ENCODE measurements at places on chromosomes 13 and 19.
A peak's percentile ranks its signal among the peaks of the same experiment; 100 is the strongest.

DNA sequence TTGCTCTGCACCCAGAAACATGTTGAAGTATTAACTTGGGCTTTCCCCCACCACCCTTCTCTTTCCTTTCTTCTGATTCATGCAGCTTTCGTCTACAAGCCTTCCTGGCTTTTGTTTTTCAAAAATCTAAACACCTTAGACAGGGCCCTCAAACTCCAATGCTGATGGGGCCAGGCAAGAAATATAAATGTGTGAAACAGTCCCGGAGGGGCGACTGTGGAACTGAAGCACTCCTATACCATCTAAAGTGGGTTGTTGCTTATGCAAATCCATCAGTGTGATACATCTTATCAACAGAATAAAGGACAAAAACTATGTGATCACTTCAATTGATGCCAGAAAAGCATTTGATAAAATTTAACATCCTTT is 6.1 kb downstream of the FCGBP start:
- DNase-seq, result no peak

DNA sequence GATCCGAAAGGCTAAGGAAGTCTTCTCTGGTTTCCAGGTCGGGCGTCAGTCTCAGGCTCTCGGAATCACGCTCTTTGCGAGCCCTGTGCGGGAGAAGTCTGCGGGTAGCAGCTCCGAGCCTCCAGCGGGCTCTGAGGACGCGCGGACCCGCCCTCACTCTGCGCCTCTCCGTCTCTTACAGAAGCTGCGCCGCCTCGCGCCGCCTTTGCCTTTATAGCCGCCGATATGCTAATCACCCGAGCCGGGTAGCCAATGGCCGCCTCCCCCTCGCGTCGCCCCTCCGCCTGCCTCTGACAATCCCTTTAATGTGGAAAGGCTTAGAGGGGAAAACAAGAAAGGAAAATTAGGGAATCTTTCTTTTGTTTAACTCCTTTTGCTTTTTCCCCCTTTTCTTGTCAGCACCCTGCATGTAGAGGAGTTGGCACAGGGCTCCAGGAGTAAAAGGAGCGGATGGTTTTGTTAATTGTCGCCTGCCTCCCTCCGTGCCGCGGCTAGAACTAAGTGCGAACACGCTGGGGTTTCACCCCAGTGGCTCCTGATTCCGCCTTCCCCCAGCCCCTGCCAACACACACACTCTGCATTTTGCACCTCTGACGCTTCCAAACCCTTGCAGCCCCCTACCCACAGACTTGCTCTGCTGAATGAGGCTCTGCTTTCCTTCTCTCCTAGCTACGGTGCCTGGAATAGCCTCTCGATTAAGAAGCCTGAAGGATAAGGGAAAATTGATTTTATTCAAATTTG is at the start of gene PCDH8:
PCDH8 (minus strand) TSS at position 186 of the 741 bp plus-strand sequence. CDS start 204 bp downstream, outside the sequence.
- no peak for DNase-seq

DNA sequence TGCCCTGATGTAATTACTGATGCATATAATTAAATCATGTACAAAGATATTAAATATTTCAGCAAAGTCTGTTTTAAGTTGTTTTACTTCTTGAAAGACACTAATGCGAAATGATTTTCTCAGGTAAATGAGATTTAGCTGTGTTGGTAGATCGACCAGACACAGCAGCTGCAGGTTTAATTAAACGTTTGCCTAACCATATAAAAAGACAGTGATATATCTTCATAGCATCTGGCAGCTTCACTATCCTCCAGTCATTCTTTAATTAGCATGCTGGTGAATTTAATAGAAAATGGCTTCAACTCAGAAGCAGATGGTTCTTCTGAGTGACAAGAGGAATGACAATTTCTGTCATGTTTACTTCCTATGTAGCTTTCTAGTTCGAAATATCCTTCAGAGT is 69.3 kb downstream of the NHLRC3 start:
- no peak for DNase-seq

DNA sequence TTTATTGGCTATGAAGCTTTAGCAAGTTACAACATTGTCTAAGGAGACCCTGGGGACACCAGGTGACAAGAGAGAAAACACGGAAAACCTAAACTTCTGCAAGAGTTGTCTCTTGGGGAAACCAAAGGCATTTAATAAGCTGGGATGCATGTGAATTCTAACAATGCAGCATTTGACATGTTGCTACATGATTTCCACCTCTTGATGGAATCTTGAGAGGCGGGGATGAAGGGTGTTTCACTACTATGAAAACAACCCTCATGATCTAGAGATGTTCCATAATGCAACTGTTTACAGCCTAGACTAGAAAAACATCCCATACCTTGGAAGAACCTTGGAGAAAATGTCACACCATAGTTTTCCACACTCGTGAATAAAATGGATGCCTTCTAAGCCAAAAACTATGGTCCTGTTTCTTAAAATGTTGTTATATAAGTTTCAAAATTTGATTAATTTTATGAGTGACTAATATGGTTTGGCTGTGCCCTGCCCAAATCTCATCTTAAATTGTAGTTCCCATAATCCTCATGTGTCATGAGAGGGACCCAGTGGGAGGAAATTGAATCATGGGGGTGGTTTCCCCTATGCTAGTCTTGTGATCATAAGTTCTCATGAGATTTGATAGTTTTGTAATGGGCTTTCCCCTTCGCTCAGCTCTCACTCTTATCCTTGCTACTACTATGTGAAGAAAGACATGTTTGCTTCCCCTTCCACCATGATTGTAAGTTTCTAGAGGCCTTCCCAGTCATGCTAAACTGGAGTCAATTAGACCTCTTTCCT is 164.6 kb downstream of the TNFSF13B start:
- DNase-seq, result no peak

- no peak for DNase-seq
These were observed 754.5 kb downstream of the DIAPH3 start for GRCh38 chr13:59409211-59409610.

GRCh38 chr19:7917267-7918061 is 2.7 kb upstream of the SNAPC2 start:
- DNase-seq, result no peak

- DNase-seq, result no peak
These were observed 7.5 kb upstream of the WDFY2 start for GRCh38 chr13:51576754-51577153.

DNA sequence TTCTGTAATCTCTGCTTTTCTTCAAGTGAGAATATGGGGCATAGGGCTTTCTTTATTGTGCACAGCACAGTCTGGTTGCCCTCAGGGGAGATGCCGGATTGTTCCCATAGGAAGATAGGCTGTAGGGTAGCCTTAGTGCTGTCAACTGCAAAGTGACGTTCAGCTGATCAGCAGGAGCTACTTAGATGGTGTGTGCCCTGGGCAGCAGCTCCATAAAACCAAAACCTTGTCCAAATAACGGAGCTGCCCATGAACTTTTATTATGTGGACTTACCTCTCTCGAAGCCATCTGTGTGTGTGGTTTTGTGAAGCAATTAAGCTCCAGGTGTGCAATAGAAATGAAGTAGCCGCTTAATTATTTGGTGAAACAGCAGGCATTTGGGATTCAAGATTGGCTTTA is 120.0 kb upstream of the RNF113B start:
- DNase-seq, result no peak

DNA sequence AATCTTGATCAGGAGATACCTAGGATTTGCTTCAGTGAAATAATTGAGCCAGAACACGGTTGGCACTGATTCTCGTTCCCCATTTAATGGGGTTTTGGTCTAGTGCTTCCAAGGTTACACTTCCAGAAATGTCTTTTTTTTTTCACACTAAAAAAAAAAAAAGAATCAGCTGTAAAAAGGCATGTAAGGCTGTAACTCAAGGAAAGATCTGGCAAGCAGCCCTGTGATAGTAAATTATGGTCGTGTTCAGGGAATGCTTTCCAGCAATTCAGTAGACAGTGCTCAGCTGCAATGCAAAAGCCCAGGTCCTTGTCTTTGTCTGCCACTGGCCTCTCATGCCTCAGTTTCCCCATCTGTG is 27.2 kb upstream of the NDUFS7 start:
- DNase-seq, result no peak

DNA sequence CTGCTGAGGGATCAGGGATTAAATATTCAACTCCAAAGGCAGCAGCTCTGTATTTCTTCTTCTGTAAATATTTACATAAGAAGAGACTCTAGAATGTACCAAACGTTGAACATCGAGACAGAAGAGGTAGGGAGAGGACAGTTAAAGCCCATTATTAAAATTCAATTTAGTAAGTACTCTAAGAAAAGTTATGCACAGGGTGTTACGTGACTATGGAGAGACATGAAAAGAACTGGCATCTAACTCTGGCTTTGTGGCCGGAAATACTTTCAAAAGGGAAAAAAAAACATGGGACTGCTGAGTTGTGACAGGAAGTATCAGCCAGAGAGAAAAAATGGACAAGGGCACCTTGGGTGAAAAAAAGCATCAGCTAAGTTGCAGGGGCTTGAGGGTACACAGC is 36.7 kb downstream of the LNX2 start:
- DNase-seq, result no peak

DNA sequence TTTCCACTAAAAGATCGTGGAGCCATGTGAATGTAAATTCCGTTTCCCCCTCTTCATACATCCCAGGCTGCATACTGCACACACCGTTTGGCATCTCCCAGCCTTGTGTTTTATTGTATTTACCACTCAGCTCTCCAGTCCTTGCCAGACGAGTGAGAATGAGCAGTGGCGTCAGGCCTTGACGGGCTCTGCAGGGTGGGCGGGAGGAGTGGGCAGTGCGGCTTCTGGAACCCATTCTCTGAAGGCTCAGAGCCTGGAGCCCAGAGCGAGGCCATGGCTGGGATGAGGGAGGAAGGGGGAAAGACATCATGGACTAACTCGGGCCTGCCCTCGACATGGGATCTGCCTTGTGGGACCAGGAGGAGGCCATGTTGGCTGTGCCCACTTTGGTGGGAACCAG is 25.1 kb downstream of the BICRA start:
- DNase-seq, result no peak

GRCh38 chr13:40129467-40129866 is 474.0 kb downstream of the COG6 start:
- DNase-seq, result no peak

- no peak for DNase-seq
These were observed 117.7 kb downstream of the IER2 start for GRCh38 chr19:13267889-13268288.

DNA sequence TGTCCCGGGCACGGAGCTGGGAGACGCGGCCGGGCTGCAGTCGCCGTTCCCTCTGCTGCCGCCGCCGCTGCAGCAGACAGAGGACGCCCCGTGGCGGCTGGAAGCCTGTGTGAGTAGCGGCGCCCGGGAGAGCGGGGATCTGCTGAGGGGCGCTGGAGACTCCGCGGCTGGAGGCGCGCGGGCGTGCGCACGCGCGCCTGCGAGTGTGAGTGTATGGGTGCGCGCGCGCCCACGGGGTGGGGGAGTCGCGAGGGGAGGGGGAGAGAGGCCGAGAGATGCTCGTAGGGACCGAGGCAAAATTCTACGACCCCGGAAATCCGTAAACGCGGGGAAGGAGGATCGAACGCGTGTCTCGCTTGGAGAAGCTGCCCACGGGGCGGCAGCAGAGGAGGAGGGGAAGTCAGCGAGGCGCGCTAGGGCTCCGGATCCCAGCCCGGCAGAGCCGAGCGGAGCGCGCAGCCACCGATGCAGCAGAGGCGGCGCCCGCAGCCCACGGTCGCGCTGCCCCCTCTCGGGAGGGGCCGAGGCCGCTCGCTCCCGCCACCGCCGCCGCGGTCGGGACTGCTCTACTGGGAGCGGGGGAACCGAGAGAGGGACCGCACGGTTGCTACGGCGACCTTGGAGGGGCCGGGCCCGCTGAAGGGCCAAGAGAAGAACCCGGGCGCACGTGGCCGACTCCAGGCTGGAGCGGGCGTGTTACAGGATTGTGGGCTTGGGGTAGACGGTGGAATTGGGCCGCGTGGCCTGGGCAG is at the start of gene ENOX1:
ENOX1 (minus strand) TSS at position 207 of the 752 bp plus-strand sequence.
- DNase-seq, result peak; percentile 45

- DNase-seq, result no peak
These were observed 44.2 kb upstream of the RNF113B start for GRCh38 chr13:98221234-98221633.

GRCh38 chr19:5141129-5141849 is 172.4 kb downstream of the KDM4B start:
- no peak for DNase-seq

DNA sequence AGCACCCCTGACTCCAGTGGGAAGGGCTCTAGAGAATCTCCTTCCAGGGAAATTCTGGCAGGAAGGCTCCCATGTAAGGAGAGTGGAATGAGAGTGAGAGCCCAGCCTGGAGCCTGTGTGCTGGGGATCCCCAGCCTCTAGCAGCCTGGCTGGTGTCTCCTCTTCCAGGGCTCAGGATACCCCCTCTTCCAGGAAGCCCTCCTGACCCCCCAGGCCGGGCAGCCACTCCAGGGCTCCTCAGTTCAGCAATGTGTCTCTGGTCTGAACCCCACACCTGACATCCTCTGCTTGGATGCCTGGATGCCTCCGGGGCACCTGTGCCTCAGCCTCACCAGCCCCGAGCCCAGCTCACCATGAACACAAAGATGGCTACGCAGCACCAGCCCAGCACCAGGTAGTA is 3.0 kb downstream of the C19orf33 start:
- DNase-seq, result no peak

DNA sequence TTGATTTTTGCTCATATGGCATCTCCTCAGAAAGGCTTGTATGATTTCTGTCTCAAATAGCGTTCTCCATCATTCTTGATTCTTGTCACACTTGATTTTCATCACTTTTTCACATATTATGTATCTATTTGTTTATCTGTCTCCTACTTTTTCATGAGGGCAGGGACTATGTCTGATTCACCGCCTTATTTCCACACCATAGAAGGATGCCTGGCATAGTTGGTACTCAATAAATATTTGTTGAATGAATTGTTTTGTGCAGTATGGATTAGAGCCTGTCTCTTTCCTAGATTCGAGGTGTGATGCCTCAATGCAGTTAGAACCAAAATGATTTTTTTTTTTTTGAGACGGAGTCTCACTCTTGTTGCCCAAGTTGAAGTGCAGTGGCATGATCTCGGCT is 12.1 kb downstream of the SAE1 start:
- DNase-seq, result no peak

GRCh38 chr19:47306303-47306702 is 3.4 kb upstream of the C5AR1 start:
- no peak for DNase-seq

DNA sequence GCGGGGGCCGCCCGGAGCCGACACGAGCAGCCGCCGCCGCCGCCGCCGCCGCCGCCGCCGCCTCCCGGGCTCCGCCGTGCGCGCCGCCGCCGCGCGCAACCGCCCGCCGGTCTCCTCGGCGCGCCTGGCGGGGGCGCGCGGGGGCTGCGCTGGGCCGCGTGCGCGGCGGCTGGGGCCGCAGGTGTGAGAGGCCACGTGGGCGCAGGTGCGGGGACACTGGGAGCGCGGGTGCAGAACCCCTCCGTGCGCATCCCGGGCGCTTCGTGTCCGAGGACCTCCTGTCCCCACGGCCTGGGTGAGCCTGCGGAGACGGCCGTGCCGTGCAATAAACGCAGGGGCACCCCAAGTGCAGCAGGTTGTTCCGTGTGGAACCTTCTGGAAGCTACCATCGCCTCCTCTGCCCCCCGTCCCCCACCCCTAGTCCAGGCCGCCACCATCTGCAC is at the start of gene LINGO3:
LINGO3 (minus strand) TSS at position 41 of the 443 bp plus-strand sequence. CDS start 16,378 bp downstream, outside the sequence.
- DNase-seq, result no peak

- DNase-seq, result no peak
These were observed 72.8 kb downstream of the ATP7B start for GRCh38 chr13:51938454-51938853.

Data from Caki2 (cell line).